ENCODE measurements at places on chromosomes 4 and X.

GRCh38 chr4:132180020-132180427 lies 969.1 kb upstream of the PCDH10 start:
- DNase-seq: no peak

DNA sequence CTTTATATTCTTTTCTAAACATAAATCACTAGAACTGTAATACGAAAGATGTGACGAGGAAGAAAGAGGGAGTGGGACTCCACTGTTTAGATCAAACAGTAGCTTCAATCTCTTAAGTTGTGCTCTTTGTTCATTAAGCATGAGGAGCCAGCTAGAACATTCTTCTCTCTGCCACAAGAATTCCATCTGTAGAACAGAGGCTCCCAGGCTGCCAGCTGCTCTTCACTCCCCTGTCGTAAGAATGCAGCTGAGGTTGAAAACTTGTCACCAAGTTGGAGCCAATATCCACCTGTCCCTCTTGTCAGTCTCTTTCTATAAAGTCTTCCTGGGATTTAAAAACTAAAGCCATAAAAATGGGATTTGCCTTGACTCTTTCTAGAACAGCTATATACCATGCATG lies 65.0 kb upstream of the SEC24B start:
- DNase-seq: no peak

DNA sequence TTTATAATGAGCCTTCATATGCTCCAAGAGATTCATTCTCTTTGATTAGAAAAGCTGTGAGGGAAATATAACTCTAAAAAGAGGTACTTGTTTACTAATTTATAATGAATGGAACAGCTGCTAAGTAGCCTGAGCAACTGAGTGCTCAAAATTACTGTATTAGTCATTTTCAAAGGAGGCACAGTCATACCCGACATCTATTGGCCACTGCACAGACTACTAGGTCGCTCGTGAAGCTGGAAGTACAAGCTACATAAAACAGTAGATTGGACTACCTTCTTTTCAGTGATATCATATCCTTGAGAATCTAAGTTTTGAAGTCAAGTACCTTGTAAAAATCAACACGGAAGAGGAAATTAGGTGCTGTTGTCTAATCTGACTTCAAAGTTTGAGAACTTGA lies 52.0 kb upstream of the GLRB start:
- DNase-seq: no peak

GRCh38 chr4:135032670-135033069 lies 831.1 kb upstream of the PABPC4L start:
- no peak for DNase-seq

- DNase-seq: no peak
Measured at GRCh38 chr4:81639248-81639647, 167.5 kb upstream of the RASGEF1B start.

- peak; percentile 37 for DNase-seq
Measured at GRCh38 chrX:48971249-48972219, at the start of gene KCND1. TSS of gene KCND1 (minus strand) at chrX:48971844. CDS start at chrX:48970271, 1,573 bp downstream.

- no peak for DNase-seq
Measured at GRCh38 chr4:186684220-186684619, 39.4 kb downstream of the FAT1 start.

DNA sequence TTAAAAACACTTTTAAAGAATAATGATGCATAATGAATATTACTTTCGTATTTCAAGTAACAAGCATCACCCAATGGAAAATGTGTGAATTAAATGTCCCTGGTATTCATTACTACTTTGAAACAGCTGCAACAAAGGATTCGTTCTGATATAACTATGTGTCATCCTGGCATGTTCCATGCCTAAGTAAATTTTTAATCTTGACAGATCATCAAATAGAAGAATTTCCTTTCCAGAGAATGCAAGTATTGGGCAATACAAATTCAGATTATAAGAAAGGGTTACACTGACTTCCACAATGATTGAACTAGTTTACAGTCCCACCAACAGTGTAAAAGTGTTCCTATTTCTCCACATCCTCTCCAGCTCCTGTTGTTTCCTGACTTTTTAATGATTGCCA lies 105.3 kb downstream of the SPCS3 start:
- no peak for DNase-seq

DNA sequence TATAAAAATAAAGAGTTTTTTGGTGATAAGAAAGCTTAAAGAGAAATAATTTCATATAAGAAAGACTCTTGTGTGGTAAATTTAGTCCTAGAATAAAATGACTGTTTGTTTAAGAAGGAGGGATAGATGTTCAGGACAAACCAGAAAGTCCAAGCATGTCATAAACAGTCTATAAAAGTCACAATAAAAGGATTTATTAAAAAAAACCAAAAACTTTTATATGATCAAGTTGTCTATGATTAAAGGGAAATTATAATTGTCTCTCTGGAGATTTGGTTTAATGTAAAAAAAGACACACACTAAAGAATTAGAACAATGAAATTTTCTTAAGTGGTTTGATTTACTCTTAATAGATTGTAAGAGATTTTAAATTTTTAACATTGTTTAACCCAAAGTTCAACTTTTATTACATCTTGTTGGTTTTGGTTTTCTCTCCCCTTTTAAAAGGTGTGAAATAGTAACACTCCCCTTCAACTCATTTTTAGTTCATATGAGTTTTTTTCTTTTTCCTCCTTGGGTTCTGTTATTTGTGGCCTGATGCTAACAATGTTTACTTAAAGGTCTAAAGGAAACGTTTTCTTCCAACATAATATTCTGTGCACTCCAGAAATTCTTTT lies 89.7 kb downstream of the PDHA2 start:
- DNase-seq: no peak

DNA sequence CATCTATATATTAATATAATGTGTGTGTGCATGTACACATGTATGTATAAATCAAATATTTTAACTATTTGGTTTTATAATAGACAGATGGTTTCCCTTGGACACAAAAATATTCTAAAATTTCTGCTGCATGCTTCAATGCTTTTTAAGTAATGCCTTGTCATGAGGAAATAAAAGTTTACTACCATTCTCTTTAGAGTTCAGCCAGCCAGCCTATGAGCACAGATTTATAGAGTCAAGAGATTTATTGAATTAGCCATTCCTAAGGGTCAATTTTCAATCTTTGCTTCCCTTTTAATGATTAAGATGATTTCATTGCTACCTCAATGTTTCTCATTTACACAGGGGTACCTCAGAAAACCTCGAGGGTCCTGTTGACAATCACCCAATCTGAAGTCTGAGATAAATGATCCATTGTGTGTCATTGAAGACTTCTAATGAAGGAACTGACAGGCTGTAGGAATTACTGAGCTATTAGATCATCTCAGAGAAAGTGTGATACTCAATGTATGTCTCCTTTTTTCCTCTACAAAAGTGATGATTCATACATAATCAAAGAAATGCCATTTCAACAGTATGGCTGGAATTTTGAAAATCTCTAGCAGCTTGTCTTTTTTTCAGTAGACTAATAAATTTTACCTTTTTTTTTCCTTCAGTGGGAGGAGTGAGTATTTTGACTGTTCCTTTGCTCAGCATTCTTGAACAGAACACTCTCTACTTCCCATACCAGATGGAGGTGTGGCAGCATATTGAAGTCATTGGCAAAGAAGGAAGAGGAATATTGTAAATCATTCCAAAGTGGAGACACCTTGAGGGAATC lies 222.6 kb upstream of the PCDH18 start:
- DNase-seq: no peak

DNA sequence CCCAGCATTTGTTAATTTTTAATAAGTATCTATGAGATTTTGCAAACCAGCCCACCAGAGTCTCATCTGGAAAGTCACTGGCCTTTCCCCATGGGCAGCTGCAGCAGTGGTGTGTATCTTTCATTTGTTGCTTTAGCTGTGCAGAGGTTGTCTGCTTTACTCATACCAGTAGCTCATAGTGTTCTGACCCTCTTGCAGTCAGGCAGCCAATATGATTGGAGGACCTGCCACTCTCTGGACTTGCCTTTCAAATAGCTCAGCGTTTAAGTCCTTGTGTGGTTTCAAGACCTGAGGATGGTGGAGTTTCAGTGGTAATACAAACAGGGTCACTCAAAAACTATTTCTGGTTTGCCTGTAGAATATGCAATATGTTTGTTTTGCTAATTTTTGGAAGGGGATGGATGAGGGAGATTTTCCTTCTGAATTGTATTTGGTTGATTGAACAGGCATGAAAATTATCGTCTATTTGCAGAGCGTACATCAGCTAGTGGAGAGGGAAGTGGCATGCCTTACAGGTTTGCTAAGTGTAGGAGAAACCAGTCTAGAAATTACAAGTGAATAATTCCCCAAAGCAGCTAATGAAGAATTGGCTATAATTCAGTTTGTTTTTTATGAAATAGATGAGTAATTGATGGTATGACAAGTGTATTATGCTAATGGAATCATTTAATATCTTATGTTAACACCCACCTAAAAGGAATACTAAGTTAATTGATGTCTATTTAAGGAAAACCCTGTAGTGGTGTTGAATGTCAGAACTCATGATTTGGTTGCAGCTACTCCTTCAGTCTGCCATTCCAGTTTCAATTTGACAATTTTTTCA lies 8.9 kb downstream of the POLA1 start:
- no peak for DNase-seq

- DNase-seq: no peak
Measured at GRCh38 chr4:10007793-10008608, 13.3 kb downstream of the SLC2A9 start.

GRCh38 chr4:165872461-165873297 lies at the start of gene TLL1:
TSS of gene TLL1 (plus strand) at chr4:165873237. CDS start at chr4:165873905, 668 bp downstream.
- no peak for DNase-seq

GRCh38 chr4:7052923-7053715 lies 9.9 kb downstream of the TADA2B start:
- no peak for DNase-seq

- no peak for DNase-seq
Measured at GRCh38 chrX:153635388-153635787, 11.6 kb upstream of the DUSP9 start.

GRCh38 chr4:186886759-186887158 lies 163.1 kb upstream of the FAT1 start:
- DNase-seq: no peak

DNA sequence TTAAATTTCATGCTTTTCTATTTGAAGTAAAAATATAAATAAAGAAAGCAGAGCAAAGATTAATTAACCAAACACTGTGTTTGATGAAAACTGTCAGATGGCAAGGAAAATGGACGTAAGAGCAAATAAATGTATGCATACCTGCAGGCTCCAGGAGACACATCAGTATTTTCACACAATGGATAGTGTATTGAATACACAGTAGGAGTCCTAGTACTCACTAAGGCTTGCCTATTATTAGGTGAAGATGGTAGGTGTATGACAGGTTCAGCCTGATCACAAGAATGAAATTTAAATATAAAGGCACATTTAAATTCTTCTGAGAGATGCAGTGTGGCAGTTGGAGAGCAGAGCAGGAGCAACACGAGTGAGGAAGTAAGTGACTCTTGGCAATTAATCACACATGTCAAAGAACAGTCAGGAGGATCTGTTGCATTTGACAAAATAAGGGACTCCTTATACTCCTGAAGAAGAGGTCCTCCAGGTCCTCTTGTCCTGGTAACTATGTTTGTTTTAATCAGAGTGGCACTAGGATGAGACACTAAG lies 106.0 kb upstream of the NDST4 start:
- no peak for DNase-seq

- DNase-seq: no peak
Measured at GRCh38 chrX:49269767-49270248, at the start of gene PPP1R3F. TSS of gene PPP1R3F (plus strand) at chrX:49269793. CDS start at chrX:49269870, 77 bp downstream.

GRCh38 chr4:19146038-19146437 lies 1105.7 kb upstream of the SLIT2 start:
- no peak for DNase-seq

DNA sequence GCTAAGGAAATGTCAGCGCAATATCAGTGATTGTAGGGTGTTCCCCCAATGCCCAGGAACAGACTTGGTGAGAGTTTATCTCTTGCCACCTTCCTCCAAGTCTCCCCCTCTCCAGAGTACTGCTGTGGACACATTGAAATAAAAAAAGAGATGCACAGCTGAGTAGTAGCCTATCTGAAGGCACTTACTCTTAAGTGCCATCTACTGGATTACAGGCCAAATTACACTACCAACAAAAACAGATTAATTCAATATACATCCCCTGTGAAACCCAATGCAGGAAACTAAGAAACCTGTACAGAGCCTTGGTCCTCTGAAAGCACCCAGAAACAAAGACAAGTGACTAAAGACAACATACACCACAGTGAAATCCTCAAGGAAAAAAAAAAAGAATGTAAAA lies 460.3 kb downstream of the ZIC3 start:
- DNase-seq: no peak

GRCh38 chrX:115712484-115712883 lies 151.5 kb downstream of the PLS3 start:
- DNase-seq: no peak

GRCh38 chr4:146179784-146180370 lies 4.4 kb downstream of the LSM6 start:
- DNase-seq: no peak

GRCh38 chr4:79357365-79357764 lies 31.5 kb upstream of the NAA11 start:
- no peak for DNase-seq

DNA sequence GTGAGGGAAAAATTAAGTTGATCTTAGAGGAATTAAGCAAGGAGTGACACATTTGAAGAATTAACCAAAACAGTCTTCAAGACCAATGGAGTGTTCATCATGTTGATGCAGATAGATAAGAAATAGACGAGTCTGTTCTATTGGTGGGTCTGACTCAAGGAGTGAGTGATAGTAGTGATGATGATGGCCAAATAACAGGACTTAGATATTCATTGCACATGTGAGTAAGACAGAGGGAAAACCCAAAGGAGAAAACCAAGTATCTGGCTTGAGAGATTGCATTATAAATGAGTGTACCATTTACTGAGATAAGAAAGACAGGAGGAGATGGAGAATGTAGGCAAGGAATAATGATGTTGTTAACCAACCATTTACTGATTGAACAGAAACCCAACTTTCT lies 321.3 kb downstream of the ADGRL3 start:
- no peak for DNase-seq

GRCh38 chr4:167435786-167436185 lies 201.5 kb upstream of the SPOCK3 start:
- no peak for DNase-seq

DNA sequence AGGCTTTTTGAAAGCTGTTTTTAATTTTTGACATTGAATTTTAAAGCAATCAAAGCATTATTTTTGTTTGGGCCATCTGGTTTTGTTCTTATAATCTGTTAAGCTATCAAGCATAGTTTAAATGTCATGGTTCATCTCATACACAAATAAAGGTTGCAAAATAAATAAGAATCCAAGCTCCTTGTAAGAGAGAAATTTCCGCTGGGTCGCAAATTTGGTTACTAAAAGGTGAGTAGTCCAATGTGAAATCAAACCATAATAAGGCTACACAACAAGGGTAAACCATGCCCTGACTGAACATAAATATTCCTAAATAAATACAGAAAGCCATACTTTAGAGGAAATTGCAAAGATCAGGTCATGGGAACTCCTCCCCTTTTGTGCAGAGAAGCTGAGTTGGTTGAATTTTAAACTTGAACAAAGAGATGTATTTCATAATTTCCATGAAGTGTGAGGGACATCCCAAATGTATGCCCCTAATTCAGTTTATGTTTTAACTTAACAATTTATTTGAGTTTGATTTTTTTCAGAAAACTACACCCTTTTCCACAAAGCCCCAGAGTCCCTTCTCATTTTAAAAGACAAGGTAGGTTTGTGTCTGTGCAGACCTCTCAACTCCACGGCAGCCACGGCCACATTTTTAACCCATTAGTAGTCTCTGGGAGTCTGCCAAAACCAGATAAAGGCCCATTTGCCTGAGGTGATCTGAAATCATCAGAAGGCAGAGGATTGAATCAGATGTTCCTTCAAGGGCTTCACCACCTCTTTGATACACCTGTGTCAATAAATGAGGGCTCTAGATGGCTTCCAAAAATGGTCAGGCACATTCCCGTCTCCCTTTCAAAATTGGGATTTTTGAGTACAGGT lies 85.2 kb downstream of the PLAC1 start:
- DNase-seq: no peak

GRCh38 chrX:24357106-24357505 lies 3.3 kb upstream of the SUPT20HL1 start:
- no peak for DNase-seq
